Pancreas (tissue), 10 donors: ENCODE measurements at places on chromosomes 4 and X. TPM values are rescaled to one million over a fixed set of nuclear protein-coding genes. Genes with fewer than 3 reads are reported as not detected.
A peak's percentile ranks its signal among the peaks of the same experiment; 100 is the strongest.

DNA sequence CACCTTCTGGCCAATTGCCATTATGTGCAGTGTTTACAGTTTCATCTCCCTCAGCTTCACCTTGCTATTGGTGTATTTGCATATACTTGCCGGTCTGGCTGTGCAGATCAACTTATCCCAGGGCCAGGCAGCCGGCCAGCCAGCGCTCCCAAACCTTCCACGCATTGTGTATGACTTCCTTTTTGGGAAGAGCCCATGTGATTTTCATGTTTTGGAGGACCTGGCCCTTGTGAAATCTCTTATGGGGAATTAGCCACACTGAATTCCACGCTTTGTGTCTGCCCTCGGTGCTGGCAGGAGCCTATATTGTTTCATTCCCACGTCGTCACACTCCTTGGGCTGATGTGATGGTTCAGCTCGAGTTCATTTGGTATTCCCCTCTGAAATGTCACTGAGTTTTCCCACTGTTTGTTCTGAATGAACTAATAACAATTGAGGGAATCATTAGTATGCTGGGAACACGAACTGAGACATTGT is 6.0 kb upstream of the PDLIM3 start:
- no peaks in the 10 kb centered on the region for H3K36me3 ChIP-seq
- no peaks in the 10 kb centered on the region for H3K4me1 ChIP-seq
- DNase-seq, result no peak
- no peak overlapping the region for H3K27ac ChIP-seq
- no peaks in the 10 kb centered on the region for H3K27me3 ChIP-seq

SPIN4 gene
- 1.9 TPM for polyA plus RNA-seq

RASL11B gene
- polyA plus RNA-seq, result 0.76 TPM

GRCh38 chrX:114272096-114272686 is 311.7 kb upstream of the HTR2C start:
- no peak for DNase-seq
- H3K4me1 ChIP-seq, result no peaks in the 10 kb centered on the region
- no peaks in the 10 kb centered on the region for H3K36me3 ChIP-seq

LINC00632 gene
- polyA plus RNA-seq, result 3.7 TPM

GRCh38 chr4:79042079-79042674 is 102.9 kb upstream of the PAQR3 start:
- no peaks in the 10 kb centered on the region for H3K4me1 ChIP-seq
- no peaks in the 10 kb centered on the region for H3K36me3 ChIP-seq
- no peak overlapping the region for H3K4me3 ChIP-seq
- DNase-seq, result no peak
- no peaks in the 10 kb centered on the region for H3K27me3 ChIP-seq

- no peaks in the 10 kb centered on the region for H3K4me1 ChIP-seq
- DNase-seq, result no peak
- peak overlapping the region; percentile 83 for H3K27ac ChIP-seq
- peak overlapping the region; percentile 55 for H3K4me3 ChIP-seq
- no peaks in the 10 kb centered on the region for H3K36me3 ChIP-seq
Measured at GRCh38 chr4:165379678-165380064, 863 bp downstream of the CPE start.

SHROOM3 gene
- polyA plus RNA-seq, result 8.7 TPM

- no peak for DNase-seq
- no peaks in the 10 kb centered on the region for H3K36me3 ChIP-seq
- peaks cover 3% of the 10 kb centered on the region for H3K27me3 ChIP-seq
- no peaks in the 10 kb centered on the region for H3K4me1 ChIP-seq
Measured at GRCh38 chr4:110527156-110527555, 51.2 kb downstream of the ENPEP start.

GRCh38 chrX:134377537-134377936 is 82.4 kb upstream of the HPRT1 start:
- no peak for DNase-seq
- peaks cover 6% of the 10 kb centered on the region for H3K4me1 ChIP-seq
- H3K36me3 ChIP-seq, result no peaks in the 10 kb centered on the region
- no peak overlapping the region for H3K4me3 ChIP-seq
- H3K27ac ChIP-seq, result peak overlapping the region; percentile 94

DNA sequence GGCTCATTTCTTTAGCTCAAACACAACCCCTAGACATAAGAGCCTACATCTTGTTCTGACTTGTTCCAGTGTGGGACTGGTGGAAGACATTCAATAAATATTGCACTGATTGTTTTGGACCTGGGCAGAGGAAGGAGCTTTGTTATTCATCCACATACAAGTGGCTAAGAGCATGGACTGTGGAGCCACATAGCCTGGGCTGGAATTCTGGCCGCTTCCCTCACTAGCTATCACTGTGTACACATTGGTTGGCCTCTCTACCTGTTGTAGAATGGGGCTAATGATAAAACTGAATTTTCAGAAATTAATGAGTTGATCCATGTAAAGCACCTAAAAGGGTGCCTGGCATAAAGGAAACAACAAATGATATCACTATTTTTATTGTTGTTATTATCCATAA is 80.0 kb downstream of the ZNF674 start:
- H3K4me1 ChIP-seq, result no peaks in the 10 kb centered on the region
- H3K27ac ChIP-seq, result no peak overlapping the region
- H3K36me3 ChIP-seq, result no peaks in the 10 kb centered on the region
- H3K4me3 ChIP-seq, result no peak overlapping the region
- DNase-seq, result no peak
- H3K27me3 ChIP-seq, result no peaks in the 10 kb centered on the region

DNA sequence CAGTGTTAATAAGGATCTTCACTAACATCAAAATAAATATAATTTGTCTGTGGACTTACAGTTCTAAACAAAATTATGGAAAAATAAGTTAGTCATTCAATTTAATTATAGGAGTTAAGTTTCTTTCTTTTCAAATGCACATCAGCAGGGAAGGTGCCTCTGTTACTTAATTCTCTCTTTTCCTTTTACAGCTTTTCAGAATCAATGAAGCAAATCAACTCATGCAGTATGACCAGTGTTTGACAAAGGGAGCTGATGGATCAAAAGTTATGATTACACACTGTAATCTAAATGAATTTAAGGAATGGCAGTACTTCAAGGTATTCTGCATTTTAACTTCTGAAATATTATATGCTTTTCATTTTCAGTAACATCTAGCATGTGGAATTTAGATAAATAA is 15.9 kb downstream of the HMGB2 start:
- H3K4me3 ChIP-seq, result no peak overlapping the region
- H3K4me1 ChIP-seq, result peaks cover 4% of the 10 kb centered on the region
- no peaks in the 10 kb centered on the region for H3K27me3 ChIP-seq
- no peak overlapping the region for H3K27ac ChIP-seq
- no peaks in the 10 kb centered on the region for H3K36me3 ChIP-seq
- DNase-seq, result no peak

GRCh38 chr4:81038636-81039350 is 8.3 kb downstream of the BMP3 start:
- H3K27ac ChIP-seq, result no peak overlapping the region
- no peaks in the 10 kb centered on the region for H3K36me3 ChIP-seq
- H3K4me3 ChIP-seq, result no peak overlapping the region

GRCh38 chr4:162700815-162701361 is 465.8 kb downstream of the NAF1 start:
- H3K36me3 ChIP-seq, result no peaks in the 10 kb centered on the region
- no peaks in the 10 kb centered on the region for H3K4me1 ChIP-seq
- no peak overlapping the region for H3K4me3 ChIP-seq
- no peak for DNase-seq
- no peak overlapping the region for H3K27ac ChIP-seq

MAGEA1 gene
- polyA plus RNA-seq, result not detected

DNA sequence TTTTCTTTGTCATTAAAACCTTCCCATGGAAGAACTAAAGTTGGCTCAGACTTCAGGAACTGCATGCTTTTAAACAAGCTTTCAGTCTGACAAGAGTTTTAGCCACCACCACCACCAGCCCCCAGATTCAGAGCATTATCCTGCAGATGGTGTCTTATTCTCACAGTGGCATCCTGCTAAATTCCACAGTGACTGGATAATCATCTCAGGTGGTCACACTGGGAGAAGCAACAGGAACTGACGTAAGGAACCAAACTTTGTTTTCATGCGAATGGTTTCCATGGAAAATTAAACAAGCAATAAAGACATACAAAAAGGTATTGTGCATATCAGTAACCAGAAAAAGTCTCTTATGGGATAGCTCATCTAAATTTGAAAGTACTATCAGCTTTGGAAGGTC is 370.7 kb downstream of the FBXW7 start:
- H3K27me3 ChIP-seq, result no peaks in the 10 kb centered on the region
- H3K4me1 ChIP-seq, result no peaks in the 10 kb centered on the region
- DNase-seq, result no peak
- H3K4me3 ChIP-seq, result no peak overlapping the region
- H3K27ac ChIP-seq, result no peak overlapping the region
- H3K36me3 ChIP-seq, result no peaks in the 10 kb centered on the region

- no peaks in the 10 kb centered on the region for H3K4me1 ChIP-seq
- H3K4me3 ChIP-seq, result no peak overlapping the region
- H3K27me3 ChIP-seq, result no peaks in the 10 kb centered on the region
- H3K27ac ChIP-seq, result no peak overlapping the region
- no peaks in the 10 kb centered on the region for H3K36me3 ChIP-seq
Measured at GRCh38 chr4:119097282-119097900, 38.2 kb upstream of the MYOZ2 start.

- DNase-seq, result no peak
- no peak overlapping the region for H3K4me3 ChIP-seq
- no peaks in the 10 kb centered on the region for H3K4me1 ChIP-seq
- H3K27me3 ChIP-seq, result no peaks in the 10 kb centered on the region
Measured at GRCh38 chrX:19876962-19877361, 10.4 kb downstream of the SH3KBP1 start.

GRCh38 chr4:78652282-78652876 is 100.8 kb downstream of the ANXA3 start:
- H3K36me3 ChIP-seq, result no peaks in the 10 kb centered on the region
- H3K27ac ChIP-seq, result peak overlapping the region; percentile 14
- no peaks in the 10 kb centered on the region for H3K4me1 ChIP-seq
- no peaks in the 10 kb centered on the region for H3K27me3 ChIP-seq
- no peak for DNase-seq

ATP6AP1 gene
- polyA plus RNA-seq, result 82.4 TPM

OSTC gene
- polyA plus RNA-seq, result 53.0 TPM

DNA sequence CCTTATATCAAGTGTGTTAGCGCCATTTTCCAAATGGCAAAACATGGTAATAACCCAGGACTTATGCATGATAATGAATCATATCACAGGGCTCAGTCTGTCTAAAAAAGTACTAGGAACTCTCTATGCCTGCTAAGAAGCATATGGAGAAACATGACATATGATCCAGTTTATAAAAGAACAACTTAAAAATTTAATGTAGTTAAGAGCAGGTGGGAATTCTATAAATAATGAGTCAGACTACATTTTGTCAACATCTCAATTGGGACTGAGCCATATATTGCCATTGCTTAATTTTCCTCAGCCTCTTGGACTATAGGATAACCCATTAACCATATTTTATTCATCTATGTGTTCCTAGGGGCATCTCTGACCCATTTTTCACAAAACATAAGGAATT is 360.4 kb upstream of the AGA start:
- H3K4me1 ChIP-seq, result no peaks in the 10 kb centered on the region
- DNase-seq, result no peak
- no peak overlapping the region for H3K4me3 ChIP-seq

DNA sequence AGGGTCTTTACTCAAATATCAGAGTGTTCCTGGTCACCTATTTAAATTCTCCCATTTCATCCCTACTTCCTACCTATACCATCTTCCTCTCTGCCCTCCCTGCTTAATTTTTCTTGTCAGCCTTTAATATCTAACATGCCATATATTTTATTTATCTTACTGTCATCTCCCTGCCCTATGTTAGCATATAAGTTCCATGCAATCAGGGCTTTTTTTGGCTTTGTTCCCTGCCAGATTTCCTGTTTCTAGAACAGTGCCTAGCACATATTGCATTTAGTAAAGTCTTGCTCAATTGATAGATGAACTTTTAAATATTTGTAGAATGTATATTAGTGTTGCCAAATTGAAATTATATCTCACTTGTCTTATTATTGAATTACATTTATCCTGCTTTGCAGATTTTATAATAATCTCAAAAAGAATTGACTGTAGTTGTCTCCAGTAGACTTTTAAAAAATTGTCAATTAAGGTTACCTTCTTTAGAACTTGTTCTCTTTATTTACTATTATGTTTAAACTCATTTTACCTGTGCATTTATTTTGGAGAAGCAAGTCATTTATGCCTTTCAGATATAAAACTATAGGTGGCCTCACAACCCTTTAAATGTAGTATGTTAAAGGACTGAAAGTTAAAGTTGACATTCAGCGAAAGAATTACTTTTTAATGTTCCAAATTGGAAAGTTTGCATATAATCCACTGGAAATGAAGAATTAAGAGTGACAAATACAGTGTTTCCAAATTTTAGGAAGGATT is 108.2 kb upstream of the BMPR1B start:
- DNase-seq, result no peak
- H3K36me3 ChIP-seq, result no peaks in the 10 kb centered on the region
- H3K4me3 ChIP-seq, result no peak overlapping the region
- peaks cover 16% of the 10 kb centered on the region for H3K4me1 ChIP-seq
- H3K27ac ChIP-seq, result no peak overlapping the region
